ENCODE measurements at places on chromosomes 3 and 15.

DNA sequence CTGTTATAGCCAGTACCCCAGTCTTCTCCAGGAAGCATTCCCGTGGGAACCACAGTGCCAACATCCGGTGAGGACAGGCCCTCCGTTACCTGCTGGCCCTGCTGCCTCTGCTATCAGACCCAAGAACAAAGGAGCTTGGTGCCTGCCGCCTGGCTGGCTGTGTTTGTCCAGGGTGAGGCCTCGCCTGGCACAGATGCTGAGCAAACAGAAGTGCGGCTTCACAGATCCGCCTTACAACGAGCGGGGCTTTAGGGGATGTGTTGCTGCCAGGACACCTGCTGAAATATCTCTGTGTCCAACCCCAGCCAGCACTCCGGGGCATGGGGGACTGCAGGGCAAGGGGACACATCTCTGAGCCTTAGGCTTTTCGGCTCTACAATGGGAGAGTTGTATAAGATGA, 2.2 kb upstream of the EPHB3 start:
- DNase-seq = no peak

GRCh38 chr3:163462446-163462845, 1615.8 kb downstream of the SI start:
- no peak for DNase-seq

- no peak for DNase-seq
These were observed 633.5 kb downstream of the CADM2 start for GRCh38 chr3:85592256-85592655.

DNA sequence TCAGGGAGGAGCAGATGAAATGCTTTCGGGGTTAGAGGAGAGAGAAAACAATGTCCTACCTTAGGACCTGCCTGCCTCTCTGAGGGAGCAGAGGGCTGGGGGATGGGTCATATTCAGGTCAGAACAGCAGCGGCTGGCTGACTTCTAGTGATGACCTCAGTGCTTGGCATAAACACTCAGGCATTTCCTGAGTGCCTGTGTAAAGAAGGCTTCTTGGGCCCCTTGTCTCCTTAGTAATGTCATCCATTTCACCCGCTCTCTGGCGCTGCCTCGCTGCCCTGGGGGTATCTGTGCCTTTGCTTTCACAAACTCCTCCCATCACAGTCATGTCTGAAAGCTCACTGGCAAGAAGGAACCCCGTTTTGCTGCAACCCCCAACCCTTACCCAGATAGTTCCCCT, 82.9 kb upstream of the GSK3B start:
- DNase-seq = no peak

DNA sequence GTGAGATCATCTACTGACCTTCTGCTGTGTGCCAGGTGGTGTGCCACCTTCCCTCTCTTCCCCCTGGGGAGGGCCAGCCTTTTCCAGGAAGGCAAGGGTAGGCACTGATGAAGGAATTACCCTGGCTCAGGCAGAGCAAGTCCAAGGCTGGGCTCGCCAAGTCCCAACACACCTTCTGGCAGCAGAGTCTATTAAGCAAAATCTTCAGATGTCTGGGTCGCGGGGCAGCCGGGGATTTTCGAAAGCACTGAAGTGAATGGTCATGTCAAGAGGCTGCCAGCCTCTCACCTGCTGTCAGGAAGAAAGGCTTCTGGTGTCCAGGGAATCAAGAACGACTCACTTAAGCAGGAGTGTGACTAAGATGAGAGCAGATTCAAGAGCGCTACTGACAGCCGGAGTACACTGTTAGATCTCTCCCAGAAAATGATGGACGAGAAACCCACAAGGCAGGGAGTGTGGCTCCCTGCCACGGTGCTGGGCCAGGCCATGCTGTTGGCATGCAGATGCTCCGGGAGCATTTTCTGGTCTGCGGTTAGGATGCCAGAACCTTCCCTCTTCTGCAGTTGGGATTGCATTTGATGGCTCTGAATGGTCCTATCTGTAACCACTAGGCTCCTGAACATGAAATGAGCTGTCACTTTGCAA, 479.8 kb downstream of the SHQ1 start:
- DNase-seq = no peak

GRCh38 chr3:115233021-115233420, 85.9 kb upstream of the ZBTB20 start:
- no peak for DNase-seq

DNA sequence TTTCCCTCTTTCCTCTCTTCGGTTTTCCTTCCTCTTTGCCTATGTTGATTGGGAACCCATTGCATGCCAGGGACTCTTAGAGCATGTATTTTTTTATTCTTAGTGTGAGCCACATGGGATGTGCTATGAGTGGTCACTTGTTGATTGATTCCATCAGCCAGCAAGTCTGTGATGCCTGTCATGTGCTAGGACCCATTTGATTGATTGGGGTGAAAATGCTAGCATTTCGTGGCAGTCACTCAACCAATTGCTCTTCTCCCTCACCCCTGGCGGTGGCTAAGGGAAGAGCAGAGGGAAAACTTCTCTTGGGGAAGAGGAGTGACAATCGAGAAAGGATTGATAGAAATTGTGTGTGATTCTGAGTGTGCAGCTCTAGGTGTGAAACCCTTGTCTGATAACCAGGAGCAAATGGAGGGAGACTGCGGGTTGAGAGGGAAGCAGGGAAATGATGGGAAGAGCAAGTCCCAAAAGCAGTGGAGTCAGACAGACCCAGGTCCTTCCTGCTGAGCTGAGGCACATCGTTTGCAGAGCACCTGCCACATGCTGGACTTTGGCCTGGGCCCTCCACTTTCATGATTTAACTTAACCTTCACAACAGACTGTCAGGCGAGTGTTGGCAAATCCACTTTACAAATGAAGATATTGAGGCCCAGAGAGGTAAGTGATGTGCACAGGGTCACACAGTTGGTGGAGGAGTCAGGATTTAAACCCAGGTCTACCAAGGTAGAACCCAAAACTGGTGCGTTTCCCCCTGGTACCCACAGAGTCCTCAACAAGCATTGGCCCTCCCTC, 40.0 kb downstream of the SLC6A11 start:
- no peak for DNase-seq

DNA sequence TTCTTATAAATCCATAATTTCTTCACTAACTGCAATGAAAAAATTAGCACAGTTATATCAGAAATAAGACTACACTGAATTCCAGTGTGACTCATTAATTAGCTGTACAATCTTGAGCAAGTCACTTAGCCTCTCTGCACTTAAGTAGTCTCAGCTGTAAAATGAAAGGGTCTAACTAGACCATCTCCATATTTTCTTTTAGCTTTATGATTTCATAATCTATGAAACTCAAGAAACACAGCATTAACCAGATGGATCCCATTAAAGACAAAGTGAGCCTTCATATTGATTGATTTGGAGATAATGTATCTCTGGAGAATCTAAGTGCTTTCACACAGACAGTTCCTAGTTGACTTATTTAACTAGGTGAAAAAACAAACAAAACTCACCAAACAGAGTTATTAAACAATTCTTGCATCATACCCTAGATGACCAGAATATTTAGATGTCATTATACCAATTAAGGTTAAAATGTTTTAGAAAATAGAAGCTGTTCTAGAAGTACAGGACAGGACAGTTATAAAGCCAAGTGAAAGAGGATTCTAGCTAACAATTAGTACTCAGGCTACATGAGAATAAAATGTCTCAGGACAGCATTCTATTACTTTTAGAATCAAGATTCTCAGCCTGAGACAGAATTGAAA, 11.2 kb downstream of the CSNK1G1 start:
- DNase-seq = no peak

DNA sequence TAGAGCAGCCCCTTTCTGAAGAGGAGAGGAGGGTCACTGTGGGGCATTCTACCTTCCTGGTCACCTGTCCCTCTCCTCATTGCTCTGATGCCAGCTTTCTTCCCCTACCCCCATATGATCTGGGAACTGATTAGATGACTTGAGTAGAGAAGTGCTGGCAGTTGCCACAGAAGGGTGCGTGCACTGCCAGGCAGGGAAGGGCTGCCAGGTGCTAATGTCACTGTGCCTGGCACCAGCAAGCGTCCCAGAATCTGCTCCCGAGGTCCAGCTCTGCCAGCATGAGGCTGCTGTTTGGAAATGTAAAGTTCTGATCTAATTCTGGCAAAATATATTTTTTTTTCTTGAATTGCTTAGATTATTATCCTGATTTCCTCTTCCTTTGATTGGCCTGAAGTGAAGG, 52.8 kb downstream of the PPM1L start:
- DNase-seq = no peak

- no peak for DNase-seq
These were observed 17.5 kb upstream of the POC1A start for GRCh38 chr3:52171514-52172261.

DNA sequence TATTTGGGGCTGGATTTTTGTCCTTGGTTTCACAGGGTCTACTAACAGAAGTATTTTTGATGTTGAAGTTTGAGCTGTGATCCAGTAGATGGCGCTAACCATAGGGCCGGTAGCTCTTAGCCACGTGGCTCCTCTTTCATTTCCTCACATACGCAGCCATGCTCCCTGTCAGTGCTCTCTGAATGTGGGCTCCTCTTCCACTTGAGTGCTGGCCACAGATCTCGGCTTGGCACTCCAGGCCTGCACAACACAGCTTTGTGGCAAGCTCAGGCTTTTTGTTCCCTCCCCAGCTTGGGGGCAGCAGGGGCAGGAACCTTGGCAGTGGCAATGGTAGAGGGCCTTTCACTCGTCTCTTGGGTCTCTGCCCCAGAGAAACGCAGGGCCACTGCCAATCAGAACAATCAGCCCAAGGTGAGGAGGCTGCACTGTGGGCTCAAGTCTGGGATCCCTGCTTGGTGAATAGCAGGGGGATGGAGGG, 18.6 kb upstream of the DNAAF4 start:
- DNase-seq = peak; percentile 53

GRCh38 chr15:58330741-58331559, 100.8 kb upstream of the LIPC start:
- no peak for DNase-seq

- DNase-seq = no peak
These were observed 226.4 kb downstream of the SI start for GRCh38 chr3:164851905-164852304.

DNA sequence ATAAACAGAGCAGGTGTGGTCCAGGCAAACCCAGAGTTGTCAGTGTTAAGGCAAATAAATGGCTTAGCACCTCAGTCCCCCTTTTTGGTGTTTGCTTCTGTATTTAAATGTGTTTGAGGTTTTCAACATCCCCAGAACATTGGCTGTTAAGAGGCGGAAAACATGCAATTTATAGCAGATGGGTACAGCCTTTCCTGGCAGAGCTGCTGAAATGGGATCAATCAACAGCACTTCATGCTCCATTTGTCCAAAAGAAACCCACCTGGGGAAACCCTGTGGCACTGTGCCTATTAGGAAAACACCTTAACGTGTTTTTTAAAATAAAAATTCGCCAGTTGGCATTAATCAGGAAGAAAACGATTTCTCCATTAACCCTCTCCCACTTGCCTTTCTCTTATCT, 135.4 kb downstream of the MCTP2 start:
- DNase-seq = no peak

DNA sequence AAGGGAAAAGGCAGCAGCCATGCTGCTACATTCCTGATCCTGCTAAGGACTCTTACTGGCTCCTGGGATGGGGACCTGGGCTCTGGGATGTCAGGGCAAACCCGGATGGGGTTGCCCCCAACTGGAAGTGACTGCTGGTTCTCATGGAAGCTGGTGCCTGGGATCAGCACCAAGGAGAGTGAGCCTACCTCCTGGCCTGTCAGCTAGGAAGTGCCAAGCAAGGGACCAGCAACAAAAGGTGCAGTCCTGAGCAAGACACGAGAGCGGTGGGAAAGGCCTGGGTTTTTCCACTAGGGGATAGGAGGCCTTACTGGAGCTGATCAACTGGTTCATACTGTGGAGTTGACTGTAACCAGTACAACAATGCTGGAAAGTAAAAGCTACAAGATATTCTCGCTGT, 47.9 kb upstream of the SYNM start:
- DNase-seq = no peak

GRCh38 chr15:41919201-41919820, 25.5 kb upstream of the SPTBN5 start:
- DNase-seq = no peak

DNA sequence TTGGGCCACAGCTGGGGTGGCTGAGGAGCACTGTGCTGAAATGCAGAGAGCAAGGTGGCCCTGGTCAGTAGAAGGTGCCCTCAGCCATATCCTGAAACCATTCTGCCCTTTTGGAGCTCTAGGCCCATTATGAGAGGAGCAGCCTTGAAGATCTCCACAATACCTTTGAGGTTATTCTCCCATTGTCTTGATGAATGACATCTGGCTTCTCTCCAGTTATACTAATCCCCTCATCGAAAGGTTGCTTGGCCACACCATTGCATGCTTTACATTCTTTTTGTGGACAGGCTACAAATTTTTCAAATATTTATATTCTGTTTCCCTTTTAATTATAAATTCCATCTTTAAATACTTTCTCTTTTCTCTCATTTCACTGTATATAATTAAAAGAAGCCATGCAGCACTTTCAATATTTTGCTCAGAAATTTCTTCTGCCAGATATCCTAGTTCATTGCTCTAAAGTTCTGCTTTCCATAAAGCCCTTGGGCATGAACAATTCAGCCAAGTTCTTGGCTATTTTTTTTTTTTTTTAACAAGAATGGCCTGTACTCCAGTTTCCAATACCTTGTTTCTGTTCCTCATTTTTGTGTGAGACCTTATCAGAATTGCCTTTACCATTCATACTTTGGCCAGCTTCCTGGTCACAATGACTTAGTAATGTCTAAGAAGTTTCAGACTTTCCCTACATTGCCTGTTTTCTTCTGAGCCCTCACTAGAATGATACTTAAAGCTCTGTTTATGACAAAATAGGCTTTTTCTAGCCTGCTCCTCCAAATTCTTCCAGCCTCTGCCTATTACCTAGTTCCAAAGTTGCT, 138.9 kb upstream of the SGO1 start:
- DNase-seq = no peak

GRCh38 chr3:42520336-42520735, 17.9 kb downstream of the VIPR1 start:
- no peak for DNase-seq

DNA sequence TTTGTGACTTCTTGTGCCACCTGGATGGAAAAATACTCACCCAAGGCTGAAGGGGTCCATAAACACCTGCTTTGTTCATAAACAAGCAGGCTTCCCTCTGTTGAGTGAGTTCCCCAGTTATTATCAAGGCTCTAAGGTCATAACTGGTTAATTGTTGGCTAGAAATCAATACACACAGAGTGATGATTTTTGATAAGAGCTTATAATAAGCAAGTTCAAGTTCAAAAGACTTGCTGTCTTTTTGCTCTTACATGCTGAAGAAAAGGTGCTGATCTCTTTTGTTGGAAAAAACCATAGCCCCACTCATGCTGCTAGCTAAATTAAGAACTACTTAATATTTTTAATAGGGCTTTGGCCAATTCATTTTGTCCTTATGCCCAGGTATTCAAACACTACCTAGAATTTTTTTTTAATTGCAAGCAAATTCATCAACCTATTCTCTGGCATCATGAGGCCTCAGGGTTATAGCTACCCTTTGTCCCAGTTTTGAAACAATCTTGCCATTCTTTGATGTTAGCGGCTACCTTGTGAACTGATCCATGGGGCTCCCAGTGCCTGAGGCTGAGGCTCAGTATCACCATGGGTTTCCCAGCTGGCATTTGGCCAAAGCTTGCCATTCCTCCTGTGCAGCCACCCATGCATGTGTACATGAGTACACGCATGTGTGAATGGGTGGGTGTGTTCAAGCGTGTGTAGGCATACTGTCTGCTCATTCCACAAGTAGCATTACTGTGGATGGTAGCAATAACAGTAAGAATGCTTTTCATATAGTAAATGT, 127.6 kb upstream of the LPP start:
- no peak for DNase-seq

All from Ammon's horn (tissue), 1 donor.